Stimulated activated CD4-positive, alpha-beta T cell treated with anti-CD3 and anti-CD28 coated beads, TNF-alpha, amount 100 ng/mL, for 24 hours (primary cell): ENCODE measurements at places on chromosomes 4 and X.

GRCh38 chrX:137549851-137550664, 15.9 kb upstream of the ZIC3 start:
- no peak for DNase-seq

- DNase-seq = no peak
Measured at GRCh38 chr4:4980621-4981230, 38.5 kb downstream of the CYTL1 start.

DNA sequence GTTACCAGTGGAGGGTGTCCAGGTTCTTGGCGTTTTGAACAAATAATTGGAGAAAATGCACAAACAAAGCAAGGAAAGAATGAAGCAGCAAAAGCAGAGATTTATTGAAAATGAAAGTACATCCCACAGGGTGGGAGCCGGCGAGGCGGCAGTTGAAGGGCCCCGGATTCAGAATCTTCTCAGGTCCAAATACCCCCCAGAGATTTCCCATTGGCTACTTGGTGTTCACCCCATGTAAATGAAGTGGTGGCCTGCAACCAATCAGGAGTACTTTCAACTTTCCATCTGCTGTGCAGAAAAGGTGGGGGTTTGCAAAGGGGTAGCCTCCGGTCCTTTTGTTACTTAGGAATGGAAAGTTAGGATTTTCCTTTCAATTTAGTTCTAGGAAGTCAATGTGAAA, 1447.0 kb downstream of the C4orf33 start:
- no peak for DNase-seq

DNA sequence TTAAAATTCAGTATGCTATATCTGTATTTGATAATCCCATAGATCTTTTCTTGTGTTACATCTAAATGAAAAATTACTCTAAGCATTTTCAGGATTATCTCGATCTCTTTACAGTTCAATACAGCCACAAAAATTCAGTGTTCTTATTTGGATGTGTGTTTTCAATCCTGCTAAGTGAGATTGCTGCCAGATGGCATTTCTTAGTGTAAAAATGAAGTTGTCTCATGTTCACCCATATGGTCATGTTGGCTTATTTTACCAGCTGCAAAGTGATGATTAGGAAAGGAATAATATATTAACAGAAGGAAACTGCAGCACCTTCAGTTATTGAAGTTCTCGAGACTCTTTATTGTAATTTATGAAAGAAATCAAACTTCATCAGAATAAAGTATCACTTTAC, 12.1 kb upstream of the FAM47A start:
- DNase-seq = no peak

GRCh38 chrX:152817078-152817764, 13.3 kb downstream of the CETN2 start:
- DNase-seq = no peak

DNA sequence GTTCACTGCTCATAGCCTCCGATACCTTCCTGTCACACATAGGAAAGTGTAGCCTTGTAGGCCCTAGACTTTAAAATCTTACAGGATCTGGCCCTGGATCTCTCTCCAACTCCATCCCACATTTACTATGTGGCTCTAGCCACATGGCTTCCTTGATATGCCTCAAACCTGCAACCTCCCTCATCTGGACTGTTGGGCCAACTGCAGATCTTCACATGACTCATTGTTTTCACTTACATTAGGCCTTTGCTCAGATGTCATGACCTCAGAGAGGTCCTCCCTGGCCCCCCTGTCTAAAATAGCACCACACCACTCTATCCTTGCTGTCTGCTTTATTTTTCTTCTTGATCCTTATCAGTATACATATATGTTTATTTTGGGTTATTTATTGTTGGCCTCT, 8.1 kb upstream of the NR0B1 start:
- DNase-seq = no peak

GRCh38 chrX:25737540-25737939, 400.6 kb upstream of the MAGEB18 start:
- no peak for DNase-seq

GRCh38 chr4:13498469-13498868, 14.3 kb upstream of the RAB28 start:
- no peak for DNase-seq

- no peak for DNase-seq
Measured at GRCh38 chrX:150084496-150085229, 146.4 kb upstream of the EOLA2 start.

DNA sequence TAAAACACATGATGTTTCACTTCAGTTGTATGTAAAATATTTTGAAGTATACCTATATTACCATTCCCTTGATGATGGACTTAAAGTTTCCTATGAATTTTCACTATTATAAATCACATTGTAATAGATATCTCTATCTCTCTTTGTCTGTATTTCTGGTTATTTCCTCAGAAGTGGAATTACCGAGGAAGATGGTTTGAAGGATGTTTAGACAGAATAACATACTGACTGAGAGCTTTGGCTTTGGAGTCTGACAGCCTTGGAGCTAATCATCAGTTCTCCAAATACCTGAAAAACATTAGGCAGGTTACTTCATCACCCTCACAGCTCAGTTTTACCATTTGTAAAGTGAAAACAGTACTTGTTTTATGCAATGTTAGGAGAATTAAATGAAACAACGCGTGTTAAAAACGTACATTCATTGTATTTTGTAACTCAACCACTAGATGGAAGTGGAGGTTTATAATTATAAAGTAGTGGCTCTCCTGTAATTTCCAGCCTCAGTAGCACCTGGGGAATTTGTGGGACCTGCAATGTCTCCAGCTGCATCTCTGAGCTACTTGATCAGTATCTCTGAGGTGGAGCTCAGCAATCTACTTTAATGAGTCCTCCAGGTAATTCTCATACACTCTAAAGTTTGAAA, 14.3 kb downstream of the JCHAIN start:
- DNase-seq = no peak

- peak; percentile 21 for DNase-seq
Measured at GRCh38 chr4:183398298-183399125, 45.9 kb upstream of the CDKN2AIP start.

DNA sequence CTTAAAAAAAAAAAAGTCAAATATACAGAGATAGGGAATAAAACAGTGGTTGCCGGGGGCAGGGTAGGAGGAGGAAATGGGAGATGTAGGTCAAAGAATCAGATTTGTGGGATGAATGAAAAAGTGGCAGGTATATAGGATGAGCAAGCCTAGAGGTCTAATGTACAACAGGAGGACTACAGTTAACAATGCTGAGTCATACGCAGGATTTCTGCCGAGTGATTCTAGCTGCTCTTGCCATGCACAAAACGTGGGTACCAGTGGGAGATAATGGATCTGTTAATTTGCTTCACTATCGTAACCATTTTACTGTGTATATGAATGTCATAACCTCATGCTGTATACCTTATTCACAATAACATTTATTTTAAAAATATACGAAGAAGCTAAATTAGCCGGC, 10.7 kb upstream of the MTNR1A start:
- no peak for DNase-seq

GRCh38 chr4:135670548-135670947, 1469.0 kb upstream of the PABPC4L start:
- DNase-seq = no peak

- DNase-seq = no peak
Measured at GRCh38 chr4:127162741-127163140, 470.0 kb upstream of the INTU start.

DNA sequence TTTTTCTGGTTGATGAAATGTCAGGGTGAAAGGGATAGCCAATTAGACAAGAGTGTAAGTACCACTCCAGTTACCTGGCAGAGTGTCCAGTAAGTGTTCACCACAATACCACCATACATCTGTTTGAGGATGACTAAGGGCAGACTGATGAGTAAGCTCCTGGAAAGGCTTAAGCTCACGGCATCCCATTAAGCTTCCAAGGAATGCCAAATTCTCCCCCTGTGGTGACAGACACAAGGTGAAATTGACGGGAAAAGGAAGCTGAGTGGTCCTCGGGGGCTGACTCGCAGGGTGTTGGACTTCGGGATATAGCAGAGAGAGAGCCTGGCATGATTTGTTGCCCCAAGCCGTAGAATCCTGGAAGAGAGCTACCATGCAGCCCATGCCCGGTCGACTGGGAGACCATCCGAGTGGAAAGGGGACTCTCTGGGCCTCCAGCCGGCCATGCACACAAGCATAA, 7.6 kb upstream of the BST1 start:
- DNase-seq = no peak

GRCh38 chrX:149682031-149682430, 29.8 kb upstream of the MAGEA11 start:
- no peak for DNase-seq

- DNase-seq = no peak
Measured at GRCh38 chrX:67787196-67787595, 243.4 kb downstream of the AR start.

- no peak for DNase-seq
Measured at GRCh38 chr4:42144028-42144427, 8.4 kb downstream of the BEND4 start.

- no peak for DNase-seq
Measured at GRCh38 chrX:152072236-152072635, 66.1 kb downstream of the MAGEA10 start.

DNA sequence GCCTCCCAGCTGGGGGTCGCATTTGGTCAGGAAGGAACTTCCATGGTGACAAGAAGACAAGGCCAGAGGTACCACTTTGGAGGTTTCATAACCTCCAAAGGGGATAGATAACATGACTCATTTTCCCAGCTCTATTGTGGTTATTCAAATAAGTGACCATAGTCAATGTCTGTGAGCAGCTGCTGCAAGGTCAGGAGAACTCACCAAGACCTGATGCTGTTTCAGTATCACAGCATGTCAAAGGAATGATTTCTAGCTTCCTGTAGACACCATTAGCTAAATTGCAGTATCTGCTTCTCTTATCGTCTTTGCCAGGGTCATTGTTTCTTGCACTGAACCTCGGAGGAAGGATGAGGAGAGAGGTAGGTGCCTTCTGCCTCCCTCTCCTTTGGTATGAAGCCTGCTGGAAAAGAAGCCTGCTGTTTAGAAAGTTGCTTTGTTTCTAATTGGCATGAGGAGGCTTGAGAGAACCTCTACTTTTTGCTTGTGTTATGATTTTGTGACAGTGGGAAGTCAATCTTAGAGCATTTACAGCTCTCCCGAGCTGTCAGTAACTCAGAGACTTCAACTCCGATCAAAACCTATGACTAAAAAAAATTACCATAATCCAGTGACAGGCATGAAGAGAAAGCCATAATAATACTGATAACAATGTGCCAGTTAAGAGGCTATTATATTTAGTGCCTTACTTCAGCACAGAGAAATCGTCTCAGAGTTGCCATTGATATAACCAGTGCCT, 38.0 kb upstream of the GATB start:
- DNase-seq = no peak

DNA sequence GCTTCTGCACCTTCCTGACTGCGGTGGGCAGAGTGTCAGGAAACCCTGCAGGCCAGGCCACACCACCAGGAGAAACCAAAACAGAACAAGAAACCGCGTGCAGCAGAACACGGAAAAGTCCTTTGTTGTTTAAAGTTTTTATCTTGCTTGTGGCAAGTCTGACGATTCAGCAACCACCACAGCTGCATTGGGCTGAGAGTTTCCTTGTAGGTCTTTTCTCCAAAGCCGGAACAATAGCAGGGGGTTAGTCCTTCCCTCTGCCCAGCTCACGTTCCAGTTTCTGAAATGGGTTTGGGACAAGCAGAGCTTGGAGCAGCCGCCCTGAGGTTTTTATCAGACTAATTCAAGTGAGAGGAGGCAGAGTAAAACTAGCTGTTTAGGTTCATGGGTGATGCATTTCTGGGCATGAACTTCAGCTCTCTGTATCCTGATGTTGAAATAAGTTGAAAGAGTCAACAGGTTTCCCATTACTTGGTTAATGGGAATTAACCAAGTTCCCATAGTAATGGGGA, 216.9 kb downstream of the PTTG2 start:
- peak; percentile 49 for DNase-seq

DNA sequence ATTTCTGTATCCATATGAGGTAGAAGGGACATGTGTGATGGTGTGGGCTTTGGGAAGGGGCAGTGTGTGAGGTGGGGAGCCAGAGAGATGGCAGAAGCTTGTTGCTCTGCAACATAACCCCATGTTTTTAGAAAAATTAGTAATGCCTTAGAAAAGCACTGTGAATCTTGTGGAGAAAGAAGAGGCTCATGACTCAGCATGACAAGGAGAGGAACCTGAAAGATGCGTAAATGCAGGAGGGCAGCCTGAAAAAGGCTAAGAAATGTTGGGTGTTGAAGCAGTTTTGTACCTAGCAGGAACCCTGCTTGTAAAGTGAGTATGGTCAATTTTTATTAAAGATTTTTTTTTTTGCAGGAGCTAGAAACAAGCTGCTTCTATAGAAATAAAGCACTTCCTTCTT, 59.8 kb downstream of the ARSJ start:
- no peak for DNase-seq

- no peak for DNase-seq
Measured at GRCh38 chr4:1251773-1252066, 2.8 kb upstream of the CTBP1 start.

DNA sequence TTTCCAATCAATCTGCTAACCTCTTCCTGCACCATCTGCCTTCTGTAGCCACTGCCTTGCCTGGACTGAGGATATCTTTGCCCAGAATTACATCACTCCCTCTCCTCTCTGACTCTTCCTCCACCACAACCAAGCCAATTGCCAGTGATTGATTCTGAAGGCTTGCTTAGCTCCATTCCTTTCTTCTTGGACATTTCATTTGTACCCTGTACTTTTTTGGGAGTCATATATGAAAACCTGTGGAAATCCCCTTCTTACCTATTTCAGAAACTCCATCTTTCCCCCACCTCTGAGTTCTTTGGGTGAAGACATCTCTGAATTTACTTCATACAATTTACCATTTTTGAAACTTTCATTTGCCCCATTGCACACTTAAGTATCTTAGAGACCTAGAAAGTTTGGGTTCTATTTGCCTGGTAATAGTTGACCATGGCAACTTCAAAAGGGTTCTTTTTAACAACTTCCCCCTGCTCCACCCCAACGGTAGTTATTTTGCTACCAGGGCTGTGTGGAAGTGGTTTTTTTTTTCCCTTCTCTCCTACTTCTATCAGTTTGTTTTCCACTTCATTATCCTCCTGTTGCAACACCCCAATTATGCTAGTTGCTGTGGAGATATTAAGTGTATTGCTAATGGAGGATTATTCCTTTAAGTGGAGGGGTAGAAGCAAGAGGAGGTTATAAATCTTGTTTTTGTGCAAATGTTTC, 14.3 kb downstream of the SGMS2 start:
- DNase-seq = no peak

- DNase-seq = no peak
Measured at GRCh38 chrX:123847056-123847455, 12.8 kb upstream of the XIAP start.

- no peak for DNase-seq
Measured at GRCh38 chr4:84677995-84678394, 95.1 kb downstream of the CDS1 start.

DNA sequence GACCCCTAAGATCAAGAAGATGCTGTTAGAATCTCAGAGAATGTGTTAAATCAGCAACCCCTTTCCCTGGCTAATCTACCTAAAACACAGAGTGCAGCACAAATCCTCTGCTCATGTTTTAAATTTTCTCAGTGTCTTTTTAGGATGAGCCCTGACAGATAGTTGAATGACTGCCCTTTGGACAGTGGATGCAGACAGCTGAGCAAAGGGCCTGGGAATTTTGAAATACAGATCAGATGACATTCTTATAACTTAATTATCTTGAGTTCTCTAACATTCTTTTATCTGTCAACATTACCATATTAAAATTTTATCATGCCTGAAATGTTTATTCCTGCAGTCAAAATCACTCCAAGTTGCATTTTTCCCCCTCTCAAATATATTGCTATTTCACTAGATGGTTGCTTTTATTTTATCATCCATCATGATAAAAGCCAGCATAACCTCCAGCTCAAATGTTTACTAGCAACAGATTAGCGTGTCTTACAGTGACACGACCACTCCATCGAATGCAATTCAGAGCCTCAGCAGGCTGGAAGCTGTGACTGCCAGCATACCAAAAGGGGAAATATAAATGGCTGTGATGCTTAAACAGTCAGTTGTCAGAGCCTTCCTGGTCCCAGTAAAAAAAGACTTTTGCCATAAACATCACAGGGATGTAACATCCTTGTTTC, 22.8 kb upstream of the ARHGAP24 start:
- DNase-seq = no peak
